Stimulated activated CD8-positive, alpha-beta memory T cell treated with anti-CD3 and anti-CD28 coated beads, Interleukin-7, amount 100 ng/mL, for 24 hours (primary cell): ENCODE measurements at places on chromosomes 1 and 21.

DNA sequence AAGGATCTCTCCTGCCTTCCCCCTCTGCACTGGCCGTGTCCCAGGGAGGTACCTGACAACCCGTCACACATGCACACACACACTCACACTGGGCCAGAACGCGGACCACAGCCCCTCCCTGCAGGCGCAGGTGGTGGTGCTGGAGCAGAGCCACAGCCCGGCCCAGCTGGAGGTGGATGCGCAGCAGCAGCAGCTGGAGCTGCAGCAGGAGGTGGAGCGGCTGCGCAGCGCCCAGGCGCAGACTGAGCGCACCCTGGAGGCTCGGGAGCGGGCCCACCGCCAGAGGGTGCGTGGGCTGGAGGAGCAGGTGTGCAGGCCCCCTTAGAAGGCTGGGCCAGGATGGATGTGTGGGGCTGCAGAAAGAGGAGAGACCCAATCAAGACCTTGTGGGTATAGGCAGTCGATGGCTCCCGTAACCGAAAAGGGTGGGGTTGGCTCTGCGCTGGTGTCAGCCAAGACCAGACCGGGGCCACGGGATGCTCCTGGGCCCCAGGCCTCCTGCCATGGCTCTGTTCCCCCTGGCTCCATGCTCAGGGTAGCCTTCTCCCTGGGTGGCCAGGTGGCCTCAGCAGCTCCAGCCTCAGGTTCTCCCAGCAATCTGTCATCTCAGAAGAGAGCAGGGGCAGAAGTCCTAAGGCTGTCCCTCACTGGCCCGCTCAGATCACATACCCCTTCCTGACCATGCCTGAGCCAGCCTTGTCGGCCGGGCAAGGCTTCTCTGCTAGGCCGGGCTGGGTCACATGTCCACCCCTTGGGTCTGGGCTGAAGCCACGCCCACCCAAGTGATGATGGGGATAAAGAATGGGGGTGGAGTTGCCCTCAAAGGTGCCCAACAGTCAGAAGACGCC is 8.9 kb downstream of the MFAP2 start:
- no peak for DNase-seq

DNA sequence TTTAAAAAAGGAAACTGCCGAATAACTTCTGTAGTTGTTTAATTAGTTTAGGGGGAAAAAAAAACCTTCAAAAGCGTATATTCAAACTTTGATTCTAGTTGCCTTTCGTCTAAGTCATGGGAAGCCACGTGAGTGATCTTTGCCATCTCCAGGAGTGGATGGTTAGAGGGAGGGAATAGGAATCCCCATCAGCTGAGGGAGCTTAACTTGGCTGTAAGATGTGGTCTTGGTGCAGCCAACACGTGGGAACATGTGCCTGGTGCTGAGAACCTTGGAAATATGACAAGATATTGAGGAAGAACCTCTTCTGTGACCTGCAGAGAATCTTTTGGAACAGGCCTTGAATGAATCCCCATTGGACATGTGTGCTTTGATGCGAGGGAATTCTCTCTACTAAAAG is 1.7 kb downstream of the BACE2 start:
- no peak for DNase-seq

GRCh38 chr1:186978596-186979556 is 150.1 kb downstream of the PLA2G4A start:
- no peak for DNase-seq

GRCh38 chr1:213986020-213986924 is 1.5 kb upstream of the PROX1 start:
- no peak for DNase-seq

- no peak for DNase-seq
Observed at GRCh38 chr21:28592205-28592865, 400.3 kb downstream of the LTN1 start.

GRCh38 chr1:241518476-241519307 is 863 bp downstream of the FH start:
- DNase-seq, result no peak

GRCh38 chr1:240720976-240721375 is 109.0 kb upstream of the GREM2 start:
- no peak for DNase-seq

GRCh38 chr1:2016123-2016522 is 3.0 kb upstream of the GABRD start:
- no peak for DNase-seq

DNA sequence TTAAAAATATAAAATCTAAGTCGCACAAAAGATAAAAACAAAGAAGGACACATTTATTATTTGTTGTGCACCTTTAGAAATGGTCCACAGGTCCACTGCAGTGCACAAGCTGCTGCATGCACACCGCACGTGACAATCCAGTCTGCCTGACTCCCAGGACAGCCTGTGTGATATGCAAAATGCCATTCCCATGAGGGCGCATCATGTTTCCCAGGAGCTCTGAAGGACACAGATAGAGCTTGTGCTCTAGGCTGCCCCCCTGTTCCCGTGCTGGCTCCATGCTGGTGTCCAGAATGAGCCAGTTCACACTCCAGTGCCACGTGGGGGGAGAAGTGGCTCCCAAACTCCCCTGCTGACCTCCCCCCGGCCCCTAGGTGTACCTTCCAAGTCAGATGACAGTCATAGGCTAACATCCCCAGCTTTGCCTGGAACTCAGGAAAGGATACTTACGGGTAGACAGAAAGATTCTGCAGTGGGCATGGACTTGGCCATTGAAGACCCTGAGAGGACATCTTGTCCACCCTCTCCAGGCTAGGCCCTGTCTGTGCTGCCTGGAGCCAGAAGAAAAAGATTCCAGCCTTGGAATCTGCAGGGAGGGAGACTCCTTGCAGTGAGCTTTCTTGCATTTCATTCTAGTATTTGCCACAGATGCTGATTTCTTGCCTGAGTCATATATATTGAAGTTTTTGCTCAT is 26.3 kb downstream of the RAB7B start:
- DNase-seq, result no peak

GRCh38 chr1:221148660-221149059 is 269.4 kb downstream of the HLX start:
- DNase-seq, result no peak

DNA sequence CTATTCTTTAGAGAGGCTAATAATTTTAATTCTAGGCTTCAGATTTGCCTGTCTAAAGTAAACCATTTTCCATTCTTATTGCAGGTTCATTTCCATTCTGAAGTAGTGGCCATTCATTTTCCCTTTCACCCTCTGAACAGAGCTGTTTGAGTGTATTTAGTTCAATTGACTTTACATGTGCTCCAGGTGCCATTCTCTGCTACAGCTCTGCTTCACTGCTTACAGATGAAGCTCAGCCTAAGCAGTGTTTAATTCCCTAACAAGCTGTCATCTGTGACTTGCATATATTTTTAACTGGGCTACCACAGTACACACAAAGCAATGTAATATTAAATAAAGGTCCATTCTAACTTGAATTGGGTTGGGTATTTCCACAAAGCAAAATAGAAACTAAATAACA is 1031.6 kb downstream of the KCNT2 start:
- no peak for DNase-seq

DNA sequence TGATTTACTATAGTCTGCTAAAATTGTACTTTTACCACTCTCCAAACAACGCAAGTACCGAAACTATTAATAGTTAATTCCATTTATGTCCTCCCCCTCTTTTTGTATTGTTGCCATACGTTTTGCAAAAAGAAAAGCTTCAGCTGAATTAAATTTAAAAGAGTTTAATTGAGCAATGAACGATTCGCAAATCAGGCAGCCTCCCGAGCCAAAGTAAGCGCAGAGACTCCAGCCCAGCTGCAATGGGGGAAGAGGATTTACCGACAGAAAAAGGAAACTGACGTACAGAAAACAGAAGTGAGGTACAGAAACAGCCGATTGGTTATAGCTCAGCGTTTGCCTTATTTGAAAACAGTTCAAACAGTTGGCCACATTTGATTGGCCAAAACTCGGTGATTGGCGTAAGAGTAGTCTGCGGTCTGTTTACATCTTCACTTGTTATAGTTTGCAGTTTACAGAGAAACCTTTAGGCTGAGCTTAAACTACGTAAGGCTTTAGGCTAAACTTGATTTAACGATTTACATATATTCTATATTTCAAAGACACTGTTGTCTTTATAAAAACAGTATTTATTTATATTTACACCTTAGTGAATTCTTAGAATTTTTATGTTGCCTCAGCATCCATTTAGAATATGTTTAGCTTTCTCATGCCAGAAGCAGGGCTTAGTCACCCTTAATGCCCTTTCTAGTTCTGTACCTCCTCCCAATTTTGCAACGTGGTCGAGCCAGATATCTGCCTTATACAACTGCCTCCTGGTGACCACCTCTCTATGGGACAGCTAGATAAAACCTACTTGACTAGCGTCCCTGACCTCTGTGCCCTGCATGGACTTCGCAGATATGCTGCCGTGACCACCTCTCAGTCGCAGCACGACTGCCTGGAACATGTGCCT is 23.8 kb downstream of the CR1 start:
- no peak for DNase-seq

DNA sequence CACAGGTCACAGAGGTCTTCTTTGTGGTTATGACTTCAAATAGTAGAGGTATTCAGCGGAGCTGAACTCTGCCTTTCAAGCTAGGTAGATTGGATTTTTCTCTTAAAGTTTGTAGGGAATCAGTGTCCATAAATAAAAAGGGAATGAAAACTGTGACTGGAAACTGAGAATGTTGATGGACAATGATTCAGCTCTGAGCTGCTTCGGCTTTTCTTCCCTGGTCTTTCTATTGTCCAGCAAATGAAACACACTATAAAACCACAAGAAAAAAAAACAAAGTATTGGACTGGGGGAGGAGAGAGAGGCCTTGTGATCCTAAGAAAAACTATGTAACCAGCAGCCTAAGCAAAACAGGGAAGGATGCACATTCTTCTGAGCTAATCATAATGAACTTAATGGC is 11.1 kb downstream of the TNNI3K start:
- no peak for DNase-seq

DNA sequence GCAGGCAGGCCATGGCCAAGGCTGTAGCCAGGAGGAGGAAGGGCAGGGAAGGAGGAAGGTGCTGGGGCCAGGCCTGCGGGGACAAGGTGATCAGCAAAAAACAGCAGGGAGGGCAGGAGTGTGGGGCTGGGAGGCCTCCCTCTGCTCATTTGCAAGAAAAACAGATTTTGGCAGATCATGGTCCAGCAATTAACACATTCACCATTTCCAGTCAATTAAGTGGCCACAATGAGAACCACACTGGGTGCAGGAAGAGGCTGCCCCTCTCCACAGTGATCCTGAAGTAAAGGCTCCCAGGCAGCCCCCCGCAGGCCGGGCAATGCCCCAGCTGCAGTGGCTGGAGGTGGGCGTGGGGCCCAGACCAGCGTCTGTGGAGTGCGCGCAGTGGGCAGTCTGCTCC is 54.6 kb downstream of the DMRTB1 start:
- no peak for DNase-seq

GRCh38 chr1:197923038-197923437 is 5.9 kb downstream of the LHX9 start:
- DNase-seq, result no peak

GRCh38 chr1:156401041-156401574 is 32.1 kb downstream of the RHBG start:
- no peak for DNase-seq

- no peak for DNase-seq
Observed at GRCh38 chr1:67597336-67597735, 87.7 kb upstream of the GADD45A start.

DNA sequence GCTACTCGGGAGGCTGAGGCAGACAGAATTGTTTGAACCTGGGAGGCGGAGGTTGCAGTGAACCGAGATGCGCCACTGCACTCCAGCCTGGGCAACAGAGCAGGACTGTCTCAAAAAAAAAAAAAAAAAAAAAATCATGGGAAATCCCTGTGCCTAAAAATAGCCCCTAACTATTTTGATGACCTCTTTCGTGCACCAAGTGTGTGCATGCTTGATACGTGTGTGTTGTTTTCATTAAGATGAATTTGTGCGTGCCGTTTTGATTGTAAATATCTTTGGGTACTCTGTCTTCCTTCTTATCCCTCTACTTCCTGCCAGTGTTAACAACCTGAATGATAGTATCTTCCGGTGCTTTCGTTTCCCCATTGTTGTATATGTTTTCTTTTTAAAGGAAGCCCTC is 9.8 kb downstream of the CACYBP start:
- no peak for DNase-seq

- no peak for DNase-seq
Observed at GRCh38 chr1:243587285-243587684, 262.8 kb downstream of the AKT3 start.

DNA sequence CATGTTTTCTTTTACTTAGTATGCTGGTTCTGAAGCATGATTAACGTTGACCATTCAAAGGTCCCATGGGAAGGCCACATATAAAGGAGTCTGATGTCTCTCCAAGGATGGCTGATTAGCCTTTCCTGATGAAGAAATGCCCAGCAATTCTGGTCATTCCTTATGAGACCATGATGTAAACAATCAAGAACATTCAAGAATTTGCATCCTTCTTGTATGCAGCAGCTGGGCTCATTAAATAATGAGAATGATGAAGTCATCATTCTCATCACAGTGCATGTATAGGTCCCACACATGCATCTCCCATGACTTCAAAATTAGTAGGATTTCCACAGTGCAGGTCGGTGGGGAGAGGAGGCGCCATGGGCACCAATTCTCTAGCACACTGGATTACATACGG is 85.4 kb downstream of the APP start:
- no peak for DNase-seq

DNA sequence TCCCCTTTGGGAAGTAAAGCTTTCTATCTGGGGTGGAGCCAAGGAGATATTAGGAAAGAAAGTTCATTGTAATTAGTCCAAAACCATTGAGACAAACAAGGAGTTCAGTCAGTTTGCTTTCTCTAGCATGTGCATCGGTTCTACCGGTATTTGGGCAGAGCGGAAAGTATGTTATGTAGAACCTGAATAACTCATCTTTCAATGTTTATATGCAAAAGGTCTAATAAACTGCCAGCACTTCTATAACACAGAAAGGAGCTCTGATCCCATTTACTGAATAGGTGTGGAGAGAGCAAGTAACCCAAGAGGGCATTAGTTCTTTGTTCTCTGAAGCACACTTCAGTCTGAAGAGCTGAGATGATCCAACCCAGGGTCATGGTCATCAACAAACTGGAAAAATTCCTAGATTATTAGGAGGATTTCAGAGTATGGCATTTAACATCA is 3.5 kb downstream of the TGFB2 start:
- DNase-seq, result no peak

DNA sequence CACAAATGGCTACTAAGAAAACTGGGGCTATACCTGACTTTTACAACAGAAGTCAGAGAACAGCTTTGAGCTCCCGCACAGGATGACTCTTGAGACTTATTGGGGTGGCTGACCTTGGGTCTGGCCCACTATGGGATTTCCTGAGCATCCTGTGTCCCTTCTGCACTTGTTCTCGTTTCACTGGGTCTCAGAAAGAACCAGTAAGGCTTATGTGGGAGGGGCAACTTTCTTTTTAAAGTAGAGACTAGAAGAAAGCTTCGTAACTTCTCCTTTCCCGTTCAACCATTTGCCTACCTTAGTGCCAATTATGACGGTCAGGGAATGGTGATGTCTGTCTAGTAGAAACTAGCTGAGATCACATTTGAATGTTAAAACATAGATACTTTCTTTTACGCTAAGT is 59.5 kb upstream of the C1orf105 start:
- no peak for DNase-seq
